ENCODE measurements at places on chromosomes 6 and 20.

DNA sequence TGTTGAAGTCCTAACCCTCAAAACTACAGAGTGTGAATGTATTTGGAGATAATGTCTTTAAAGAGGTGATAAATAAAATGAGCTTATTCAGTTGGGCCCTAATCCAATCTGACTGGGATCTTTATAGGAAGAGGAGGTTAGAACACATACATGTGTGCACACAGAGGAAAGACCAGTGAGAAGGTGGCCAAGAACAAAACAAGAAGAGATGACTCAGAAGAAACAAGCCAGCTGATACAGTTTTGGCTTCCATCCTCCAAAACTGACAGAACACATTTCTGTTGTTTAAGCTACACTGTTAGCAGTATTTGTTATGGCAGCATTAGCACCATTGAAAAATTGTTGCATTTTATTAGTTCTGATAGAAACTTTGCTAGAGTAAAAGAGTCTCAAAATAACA lies 609.3 kb upstream of the IMPG1 start:
- DNase-seq = no peak

GRCh38 chr6:45222380-45222779 lies 105.8 kb upstream of the RUNX2 start:
- no peak for DNase-seq

DNA sequence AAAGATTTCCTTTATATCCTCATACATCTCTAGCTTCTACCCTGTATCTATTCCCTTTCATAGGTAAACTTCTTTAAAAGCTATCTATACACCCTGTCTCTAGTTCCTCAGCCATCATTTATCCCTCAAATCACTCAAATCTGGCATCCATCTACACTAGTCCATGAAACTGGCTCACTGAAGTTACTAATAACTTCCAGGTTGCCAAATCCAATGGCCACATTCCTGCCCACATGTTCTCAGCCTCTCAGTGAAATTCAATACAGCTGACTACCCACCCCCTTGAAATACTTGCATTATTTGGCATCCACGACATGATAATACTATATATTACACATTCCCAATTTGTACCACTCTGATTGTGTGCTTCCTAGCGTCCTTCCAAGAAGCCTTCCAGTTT lies 8.7 kb downstream of the REPS1 start:
- DNase-seq = no peak

GRCh38 chr6:68740828-68741500 lies 105.9 kb downstream of the ADGRB3 start:
- DNase-seq = no peak

DNA sequence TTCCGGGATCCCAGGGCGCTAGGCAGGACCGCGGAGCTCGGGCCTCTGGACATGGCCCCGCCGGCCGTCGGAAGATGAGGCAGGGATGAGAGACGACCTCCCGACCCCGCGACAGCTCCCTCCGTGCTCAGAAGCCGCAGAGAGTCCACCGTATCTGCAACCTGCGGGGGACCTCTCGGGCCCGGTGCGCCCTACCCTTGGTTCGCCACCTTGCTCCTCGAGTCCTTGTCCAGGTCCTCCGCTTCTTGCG lies 301 bp downstream of the PPP1R3D start:
- no peak for DNase-seq

DNA sequence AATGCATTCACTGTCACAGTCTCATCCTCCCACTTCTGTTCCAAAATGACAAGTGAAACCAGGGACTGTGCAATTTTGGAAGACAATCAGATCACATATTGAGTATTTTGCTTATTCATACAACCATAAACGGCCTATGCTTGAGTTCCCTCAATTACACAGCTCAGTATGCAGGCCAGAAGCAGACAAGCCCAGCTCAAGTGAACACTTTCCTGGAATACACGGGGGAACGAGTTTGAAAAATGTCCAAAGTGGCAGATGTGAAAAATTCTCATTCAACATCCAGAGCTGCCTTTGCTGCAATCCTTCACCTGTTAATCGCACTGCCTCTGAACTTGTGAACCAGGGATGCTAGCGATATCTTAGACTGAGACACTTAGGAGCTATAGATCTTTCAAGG lies 190.2 kb downstream of the COL9A1 start:
- no peak for DNase-seq

GRCh38 chr6:50712291-50712690 lies 1.0 kb upstream of the TFAP2D start:
- no peak for DNase-seq

DNA sequence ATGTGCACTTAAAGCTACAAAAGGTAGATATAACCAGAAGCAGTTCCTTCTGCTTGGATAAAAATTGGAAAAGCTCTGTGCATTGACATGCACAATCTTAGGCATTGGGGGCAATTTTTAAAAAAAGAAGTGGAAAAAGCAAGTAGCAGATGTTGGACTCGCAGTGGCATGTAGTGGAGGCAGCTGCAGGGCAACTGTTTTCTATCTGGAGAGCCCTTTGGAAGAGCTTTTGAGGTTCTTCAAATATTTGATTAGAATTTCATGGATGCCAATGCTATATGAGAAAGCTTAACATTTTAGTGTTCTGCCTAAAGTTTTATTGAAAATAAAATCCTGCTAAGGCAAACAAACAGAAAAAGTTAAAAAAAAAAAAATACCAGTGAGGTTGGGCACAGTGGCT lies 388.3 kb upstream of the RNF217 start:
- DNase-seq = no peak

GRCh38 chr20:11158589-11158988 lies 484.8 kb upstream of the JAG1 start:
- no peak for DNase-seq

- DNase-seq = no peak
Observed at GRCh38 chr6:114362957-114363356, 20.1 kb upstream of the HS3ST5 start.

DNA sequence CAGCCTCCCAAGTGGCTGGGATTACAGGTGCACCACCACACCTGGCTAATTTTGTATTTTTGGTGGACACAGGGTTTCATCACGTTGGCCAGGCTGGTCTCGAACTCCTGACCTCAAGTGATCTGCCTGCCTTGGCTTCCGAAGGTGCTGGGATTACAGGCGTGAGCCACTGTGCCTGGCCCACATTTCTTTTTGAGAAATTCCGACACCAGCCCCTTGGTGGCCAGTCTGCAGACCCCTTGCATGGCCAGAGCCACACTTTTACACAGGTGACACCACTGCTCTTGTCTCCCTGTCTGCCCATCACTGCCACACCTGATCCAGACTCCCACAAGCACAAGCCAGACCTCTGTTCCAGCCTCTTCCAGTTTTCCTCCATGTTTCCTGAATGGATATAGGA lies 33.0 kb downstream of the SRSF3 start:
- no peak for DNase-seq

GRCh38 chr6:19772891-19773290 lies 64.3 kb upstream of the ID4 start:
- no peak for DNase-seq

- no peak for DNase-seq
Observed at GRCh38 chr20:1619861-1620444, at the start of gene SIRPB1. Gene SIRPB1, minus strand, starts transcription at chr20:1620009. Its CDS starts 65 bp downstream, at chr20:1619944.

DNA sequence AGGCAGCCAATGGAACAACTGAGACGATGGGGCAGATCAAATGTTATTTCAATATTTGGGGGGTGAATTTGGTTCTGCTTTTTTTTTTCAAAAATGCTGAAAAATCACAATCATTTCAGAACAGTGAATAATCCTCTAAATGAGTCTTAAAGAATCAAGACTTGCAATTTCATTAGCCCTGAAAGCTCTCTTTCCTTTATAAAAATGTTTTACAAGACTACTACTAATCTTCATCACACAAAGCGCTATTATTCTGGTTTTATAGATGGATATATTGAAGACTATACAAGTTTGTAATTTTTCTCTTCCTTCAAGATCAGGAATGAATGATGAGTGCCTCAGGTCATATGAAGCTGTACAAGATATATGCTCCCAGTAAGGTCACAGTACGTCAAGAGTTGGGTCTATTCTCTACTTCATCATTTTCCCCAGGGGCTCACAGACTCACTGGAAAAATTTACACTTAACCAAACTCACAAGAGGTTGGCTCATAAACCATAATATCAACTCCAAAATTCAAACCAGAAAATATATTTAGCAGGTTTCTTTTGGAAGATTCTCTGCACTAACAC lies 19.5 kb downstream of the RNF24 start:
- no peak for DNase-seq

DNA sequence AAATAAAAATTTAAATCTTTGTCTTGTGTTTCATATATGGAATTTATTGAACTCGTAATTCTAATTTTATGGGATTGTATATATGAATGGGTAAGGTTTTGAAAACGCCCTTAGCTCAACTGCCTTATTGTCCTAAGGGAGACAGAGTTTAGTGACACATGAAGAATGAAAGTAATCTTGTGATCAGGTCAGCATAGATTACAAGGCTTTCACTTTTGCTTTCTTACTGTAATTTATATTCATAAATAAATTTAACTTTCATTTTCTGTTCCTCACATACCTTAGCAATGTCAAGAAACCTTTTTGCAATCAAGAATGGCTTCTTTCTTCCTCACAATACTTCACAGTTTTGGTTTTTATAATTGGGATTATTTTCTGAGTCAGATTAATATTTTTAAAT lies 14.4 kb downstream of the KPNA5 start:
- no peak for DNase-seq

- no peak for DNase-seq
Observed at GRCh38 chr6:167552961-167553735, 228.3 kb downstream of the TTLL2 start.

GRCh38 chr6:29959467-29959866 lies 17.1 kb downstream of the HLA-A start:
- DNase-seq = no peak

- DNase-seq = no peak
Observed at GRCh38 chr6:134379076-134379475, 61.2 kb upstream of the SGK1 start.

- DNase-seq = no peak
Observed at GRCh38 chr6:218153-219018, 73.9 kb upstream of the DUSP22 start.

DNA sequence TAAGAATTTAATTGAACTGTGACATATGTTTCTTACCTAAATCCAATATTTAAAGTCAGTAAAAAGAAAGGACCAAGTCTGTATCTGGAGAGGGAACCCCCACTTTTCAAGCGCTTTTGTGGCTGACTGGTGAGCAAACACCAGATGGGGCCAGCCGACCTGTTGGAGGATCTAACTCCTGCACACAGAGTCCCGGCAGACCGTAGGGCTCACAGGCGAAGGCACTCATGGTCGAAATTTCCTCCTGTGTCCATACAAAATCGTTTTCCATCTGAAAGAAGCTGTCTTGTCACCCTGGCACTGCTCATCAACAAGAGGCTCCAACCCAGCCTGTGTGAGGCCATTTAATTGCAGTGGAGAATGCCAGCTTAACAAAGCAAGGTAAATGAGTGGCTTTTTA lies 94.0 kb downstream of the SCML4 start:
- DNase-seq = no peak

DNA sequence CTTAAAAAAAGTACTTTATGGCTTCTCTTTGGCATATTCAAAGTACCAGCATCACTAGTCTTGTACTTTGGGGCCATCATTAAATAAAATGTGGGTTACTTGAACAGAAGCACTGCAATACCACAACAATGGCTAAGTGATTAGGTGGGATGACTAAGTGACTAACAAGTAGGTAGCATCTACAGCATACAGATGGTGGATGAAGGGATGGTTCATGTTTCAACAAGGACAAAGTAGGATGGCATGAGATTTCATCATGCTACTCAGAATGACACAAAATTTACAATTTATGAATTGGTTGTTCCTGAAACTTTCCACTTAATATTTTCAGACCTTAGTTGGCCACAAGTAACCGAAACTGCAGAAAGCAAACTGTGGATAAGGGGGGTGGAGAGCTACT lies 7.7 kb downstream of the MPC1 start:
- DNase-seq = no peak

DNA sequence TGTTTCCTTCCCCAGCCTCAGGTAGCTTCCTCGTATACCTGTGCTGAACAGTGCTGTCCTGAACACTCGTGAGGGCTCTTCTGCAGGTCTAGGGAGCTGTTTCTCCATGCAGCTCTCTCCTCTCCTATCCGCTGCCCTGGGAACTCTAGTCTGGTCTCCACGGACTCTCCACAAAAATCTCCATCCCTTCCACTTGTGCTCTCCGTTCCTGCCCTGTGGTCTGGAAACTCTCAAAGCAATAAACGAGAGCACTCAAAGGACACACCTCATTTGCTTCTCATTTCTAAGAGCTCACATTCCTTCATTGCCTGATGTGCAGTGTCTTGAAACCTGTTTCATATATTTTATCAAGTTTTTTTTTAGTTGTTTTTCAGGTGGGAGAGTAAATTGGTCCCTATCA lies 235.9 kb upstream of the RGS17 start:
- DNase-seq = no peak

- no peak for DNase-seq
Observed at GRCh38 chr6:86871681-86872080, 65.6 kb upstream of the HTR1E start.
